ENCODE measurements at places on chromosomes 13 and 19.
A peak's percentile ranks its signal among the peaks of the same experiment; 100 is the strongest.

GRCh38 chr13:27130979-27131623, 40.5 kb downstream of the USP12 start:
- peak; percentile 86 for DNase-seq

- peak; percentile 33 for DNase-seq
Observed at GRCh38 chr13:76853921-76854608, 32.1 kb downstream of the KCTD12 start.

DNA sequence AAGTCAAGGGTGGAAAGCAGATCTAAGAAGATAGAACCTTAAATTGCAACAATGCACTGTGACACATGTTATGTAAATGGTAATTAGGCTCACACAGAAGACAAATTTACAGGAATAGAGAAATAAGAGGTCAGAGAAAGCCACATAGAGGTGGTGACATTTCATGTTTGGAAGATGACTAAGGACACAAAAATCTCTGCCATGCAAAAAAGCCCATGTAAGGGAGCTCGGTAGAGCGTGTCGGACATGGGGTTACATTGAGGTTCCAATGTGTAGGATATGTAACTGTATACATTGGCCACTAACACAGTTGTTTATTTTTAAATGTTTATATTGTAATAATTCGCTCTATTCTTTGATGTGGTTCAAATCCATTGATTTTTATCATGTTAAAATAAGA, 33.7 kb downstream of the SUGT1 start:
- DNase-seq, result peak; percentile 28

DNA sequence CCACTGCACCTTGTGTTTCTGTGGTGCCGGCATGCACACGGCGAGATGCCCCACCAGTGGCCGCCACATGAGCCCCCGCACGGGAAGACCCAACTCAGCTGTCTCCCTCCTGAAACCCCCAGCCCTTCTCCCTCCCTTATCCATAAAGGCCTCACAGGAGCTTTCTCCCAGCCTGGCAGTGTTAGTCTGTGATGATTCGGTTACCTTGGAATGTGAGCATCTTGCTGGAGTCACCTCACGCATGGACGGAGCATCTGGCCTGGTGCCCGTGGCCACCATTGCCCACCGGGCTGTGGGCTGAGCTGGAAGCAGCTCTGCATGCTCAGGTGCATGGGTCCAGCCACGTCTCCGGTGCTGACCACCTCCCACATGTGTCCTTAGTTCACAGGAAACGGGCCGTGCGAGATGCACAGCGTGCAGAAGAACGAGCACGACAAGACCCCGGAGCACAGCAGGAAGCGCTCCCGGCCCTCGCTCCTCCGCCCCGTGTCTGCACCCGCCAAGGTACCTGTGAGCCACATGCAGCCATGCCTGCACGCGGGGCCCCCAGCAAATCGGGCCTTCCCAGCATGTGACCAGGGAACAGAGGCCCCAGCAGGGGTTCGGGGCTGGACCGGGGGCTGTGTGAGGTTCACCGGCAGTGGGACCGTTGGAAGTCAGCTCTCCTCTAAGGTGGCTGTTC, 22.0 kb downstream of the SIN3B start:
- DNase-seq, result peak; percentile 67

DNA sequence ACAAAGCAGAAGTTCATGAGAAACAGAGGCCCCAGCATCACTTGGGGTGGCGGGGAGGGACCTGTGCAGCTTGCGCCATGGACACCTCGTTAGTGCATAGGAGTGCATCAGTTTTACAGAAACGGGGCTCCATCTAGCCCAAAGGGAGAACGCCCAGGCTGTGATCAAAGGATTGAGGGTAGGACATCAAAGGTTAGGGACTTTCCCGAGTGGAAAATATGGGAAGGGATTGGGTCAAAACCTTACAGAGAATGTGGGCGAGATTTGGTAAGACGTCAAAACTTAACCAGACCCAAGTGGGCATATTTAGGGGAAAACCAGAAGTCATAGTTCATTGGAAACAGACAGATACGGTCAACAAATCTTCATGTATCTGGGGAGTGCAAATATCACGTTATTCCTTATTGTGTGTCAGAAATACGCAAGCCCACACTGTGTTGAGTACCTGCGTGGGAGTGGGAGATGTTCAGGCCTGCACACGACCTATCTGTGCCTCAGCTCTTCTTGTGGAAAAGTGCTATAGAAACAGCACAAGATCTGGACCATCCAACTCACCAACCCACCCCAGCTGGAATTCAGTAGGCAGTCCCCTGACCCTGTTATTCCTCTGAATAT, 9.4 kb upstream of the GRAMD1A start:
- DNase-seq, result no peak

GRCh38 chr19:39053276-39054090, 21.1 kb upstream of the FBXO27 start:
- no peak for DNase-seq

GRCh38 chr19:4523306-4524110, 5.2 kb upstream of the PLIN4 start:
- DNase-seq, result no peak

- DNase-seq, result no peak
Observed at GRCh38 chr19:310141-310651, 19.0 kb upstream of the PLPP2 start.

- no peak for DNase-seq
Observed at GRCh38 chr13:65063753-65064152, 2166.4 kb downstream of the PCDH9 start.

DNA sequence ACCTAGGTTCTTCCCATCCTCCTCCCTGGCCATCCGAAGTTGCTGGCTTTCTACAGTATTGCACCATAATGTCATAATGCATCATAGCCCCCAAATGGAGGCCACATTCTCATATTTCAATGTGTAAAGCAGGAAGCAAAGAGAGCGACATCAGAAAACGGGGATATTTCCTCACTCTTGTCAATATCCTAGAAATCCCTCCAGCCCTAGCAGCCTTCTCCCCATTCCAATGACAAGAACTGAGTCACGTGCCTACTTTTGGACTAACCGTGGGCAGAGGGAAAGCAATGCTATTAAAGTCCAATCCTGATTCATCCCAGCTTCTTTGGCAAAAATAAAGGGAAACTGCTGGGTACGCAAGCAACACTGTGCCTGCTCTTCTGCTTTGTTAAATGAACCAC, 4.3 kb upstream of the RAP2A start:
- peak; percentile 35 for DNase-seq

DNA sequence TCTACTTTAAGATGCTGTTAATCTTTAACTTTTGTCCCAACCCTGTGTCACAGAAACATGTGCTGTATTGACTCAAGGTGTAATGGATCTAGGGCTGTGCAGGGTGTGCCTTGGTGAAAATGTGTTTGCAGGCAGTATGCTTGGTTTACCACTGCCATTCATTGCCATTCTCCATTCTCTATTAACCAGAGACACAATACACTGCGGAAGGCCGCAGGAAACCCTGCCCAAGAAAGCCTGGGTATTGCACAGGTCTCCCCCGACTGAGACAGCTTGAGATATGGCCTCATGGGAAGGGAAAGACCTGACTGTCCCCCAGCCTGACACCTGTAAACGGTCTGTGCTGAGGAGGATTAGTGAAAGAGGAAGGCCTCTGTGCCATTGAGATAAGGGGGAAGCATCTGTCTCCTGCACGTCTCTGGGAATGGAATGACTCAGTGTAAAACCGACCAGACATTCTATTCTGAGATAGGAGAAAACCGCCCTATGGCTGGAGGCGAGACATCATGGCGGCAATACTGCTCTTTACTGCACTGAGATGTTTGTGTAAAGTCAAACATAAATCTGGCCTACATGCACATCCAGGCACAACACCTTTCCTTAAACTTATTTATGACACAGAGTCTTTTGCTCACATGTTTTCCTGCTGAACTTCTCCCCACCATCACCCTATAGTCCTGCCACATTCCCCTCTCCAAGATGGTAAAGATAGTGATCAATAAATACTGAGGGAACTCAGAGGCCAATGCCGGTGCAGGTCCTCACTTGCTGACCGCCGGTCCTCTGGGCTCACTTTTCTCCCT, 13.1 kb upstream of the ZNF888 start:
- DNase-seq, result no peak

GRCh38 chr13:90751026-90751425, 596.5 kb upstream of the MIR17HG start:
- no peak for DNase-seq
